ENCODE measurements at places on chromosomes 2 and 18. TPM values are rescaled to one million over a fixed set of nuclear protein-coding genes. Genes with fewer than 3 reads are reported as not detected.
A peak's percentile ranks its signal among the peaks of the same experiment; 100 is the strongest.

DNA sequence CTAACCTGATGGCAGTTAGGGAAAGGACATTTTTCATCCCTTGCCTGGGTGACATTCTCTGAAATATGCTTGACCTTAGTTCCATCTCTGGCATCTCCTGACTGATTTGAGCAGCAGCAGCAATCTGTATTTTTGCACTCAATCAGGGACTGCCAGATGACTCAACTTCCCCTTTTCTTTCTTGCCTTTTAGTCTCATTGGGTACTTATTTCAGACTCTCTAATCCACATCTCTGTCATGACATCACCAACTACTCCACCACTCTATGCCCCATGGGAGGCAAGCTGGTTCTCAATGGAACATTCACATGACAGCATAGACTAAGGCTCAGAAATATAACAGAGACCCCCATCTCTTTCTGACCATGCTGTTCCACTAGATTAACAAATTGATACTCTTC lies 254.2 kb downstream of the RIT2 start:
- DNase-seq: no peak

DNA sequence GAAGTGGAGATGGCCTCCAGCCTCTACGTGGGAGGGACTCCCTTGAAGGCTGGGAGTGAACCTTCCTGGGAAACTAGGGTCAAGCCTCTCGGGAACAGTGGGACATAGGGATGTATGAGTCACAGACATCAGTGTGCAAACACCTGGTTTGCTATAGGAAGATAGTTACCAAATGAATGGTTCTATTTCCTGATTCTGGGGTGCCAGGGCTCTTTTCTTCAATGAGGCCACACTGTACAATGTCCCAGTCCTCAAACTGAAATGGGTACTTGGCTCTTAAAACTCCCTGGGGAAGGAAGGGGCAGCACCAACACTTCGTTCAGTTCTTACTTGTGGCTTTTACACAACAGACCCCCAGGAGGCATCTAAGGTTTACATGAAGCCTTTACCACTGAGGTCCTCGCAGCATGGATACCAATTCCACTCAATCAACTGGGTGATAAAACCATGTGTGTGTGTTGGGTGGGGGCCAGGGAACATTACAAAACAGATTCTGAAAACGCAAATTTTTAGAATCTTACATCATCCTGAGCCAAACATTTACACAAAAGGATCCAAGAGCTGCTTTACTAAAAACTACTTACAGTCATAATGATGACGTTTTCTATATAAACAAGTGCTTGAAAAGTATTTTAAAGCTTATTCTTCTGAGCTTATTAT lies 10.4 kb downstream of the ERFE start:
- no peak for DNase-seq

GRCh38 chr2:15119722-15120175 lies 441.4 kb downstream of the NBAS start:
- no peak for DNase-seq

DNA sequence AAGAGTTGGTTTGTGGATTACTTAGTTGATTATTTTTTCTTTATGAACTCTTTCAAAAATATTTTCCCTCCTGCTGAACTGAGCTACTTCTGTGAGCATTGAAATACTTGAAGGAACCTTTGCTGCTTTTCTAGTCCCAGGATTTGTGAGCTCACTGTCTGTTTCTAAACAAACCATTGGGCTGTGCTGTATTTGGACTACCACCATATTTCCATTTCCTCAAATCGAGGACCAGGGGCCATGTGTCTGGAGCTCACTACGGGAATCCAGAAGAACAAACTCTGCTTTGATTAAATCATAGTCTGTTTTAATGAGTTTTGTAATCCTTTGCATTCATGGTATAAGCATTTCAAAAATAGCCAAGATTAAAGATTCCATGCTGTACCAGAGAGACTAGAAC lies 1.3 kb downstream of the MRPL33 start:
- DNase-seq: no peak

DNA sequence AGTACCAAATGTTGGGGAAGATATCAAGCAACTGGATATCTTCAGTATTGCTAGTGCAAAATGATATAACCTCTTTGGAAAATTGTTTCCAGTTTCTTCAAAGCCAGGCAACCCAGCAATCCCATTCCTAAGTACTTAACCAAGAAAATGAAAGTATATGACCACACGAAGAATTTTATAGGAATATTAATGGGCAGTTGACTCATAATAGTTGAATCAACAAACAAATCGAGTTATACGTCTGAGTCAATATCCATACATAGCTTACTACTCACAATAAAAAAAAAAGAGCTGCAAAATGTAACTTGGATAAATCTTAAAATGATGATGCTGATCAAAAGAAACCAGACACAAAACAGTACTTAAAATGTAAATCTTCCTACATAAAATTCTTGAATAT lies 810.4 kb downstream of the METTL4 start:
- no peak for DNase-seq

GRCh38 chr2:207140265-207140664 lies 25.5 kb downstream of the KLF7 start:
- no peak for DNase-seq

GRCh38 chr2:181431674-181432073 lies 25.5 kb upstream of the ITGA4 start:
- DNase-seq: no peak

- DNase-seq: no peak
Observed at GRCh38 chr18:46360866-46361265, 256.7 kb downstream of the HAUS1 start.

GRCh38 chr2:75563591-75563990 lies 2.9 kb upstream of the EVA1A start:
- DNase-seq: no peak

GRCh38 chr2:230498506-230499107 lies 82.6 kb downstream of the SP100 start:
- DNase-seq: no peak

- DNase-seq: no peak
Observed at GRCh38 chr2:66570471-66570870, 135.5 kb downstream of the MEIS1 start.

GRCh38 chr2:230346921-230347533 lies 20.0 kb downstream of the SP140L start:
- no peak for DNase-seq

DNA sequence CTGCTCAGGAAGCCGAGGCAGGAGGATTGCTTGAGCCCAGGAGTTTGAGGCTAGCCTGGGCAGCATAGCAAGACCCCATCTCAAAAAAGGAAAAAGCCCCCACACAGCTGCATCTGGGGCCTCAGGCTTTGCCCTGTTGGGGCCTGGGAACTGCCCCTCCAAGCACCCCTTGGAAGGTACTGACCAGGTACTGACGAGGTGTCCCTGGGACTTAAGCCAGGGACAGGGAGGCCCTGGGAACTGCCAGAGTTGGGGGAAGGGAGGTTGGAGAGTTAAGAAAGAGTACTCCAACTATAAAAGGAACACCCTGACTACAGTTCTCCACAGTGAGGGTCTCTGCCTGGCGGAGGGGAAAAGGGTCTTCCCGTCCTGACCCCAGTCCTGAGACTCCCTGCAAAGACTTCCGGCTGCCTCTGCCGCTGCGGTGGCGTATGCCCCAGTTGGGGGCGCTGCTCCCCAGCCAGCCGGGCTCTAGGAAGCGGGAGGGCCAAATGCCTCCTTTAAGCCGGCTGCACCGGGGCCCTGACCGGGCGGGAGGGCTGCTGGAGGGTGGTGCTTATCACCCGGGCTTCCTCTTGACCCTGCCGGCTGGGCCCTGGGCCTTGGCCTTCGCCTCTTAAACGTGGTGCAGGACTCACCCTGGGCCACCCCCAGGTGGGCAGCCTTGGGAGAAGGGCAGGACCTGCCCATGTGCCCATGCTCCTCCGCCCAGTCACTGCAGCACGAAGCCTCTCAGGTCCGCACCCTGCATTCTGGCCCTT lies 12.8 kb downstream of the SLC30A3 start:
- DNase-seq: peak; percentile 14

- no peak for DNase-seq
Observed at GRCh38 chr2:25286723-25287483, 54.8 kb downstream of the DNMT3A start.

DNA sequence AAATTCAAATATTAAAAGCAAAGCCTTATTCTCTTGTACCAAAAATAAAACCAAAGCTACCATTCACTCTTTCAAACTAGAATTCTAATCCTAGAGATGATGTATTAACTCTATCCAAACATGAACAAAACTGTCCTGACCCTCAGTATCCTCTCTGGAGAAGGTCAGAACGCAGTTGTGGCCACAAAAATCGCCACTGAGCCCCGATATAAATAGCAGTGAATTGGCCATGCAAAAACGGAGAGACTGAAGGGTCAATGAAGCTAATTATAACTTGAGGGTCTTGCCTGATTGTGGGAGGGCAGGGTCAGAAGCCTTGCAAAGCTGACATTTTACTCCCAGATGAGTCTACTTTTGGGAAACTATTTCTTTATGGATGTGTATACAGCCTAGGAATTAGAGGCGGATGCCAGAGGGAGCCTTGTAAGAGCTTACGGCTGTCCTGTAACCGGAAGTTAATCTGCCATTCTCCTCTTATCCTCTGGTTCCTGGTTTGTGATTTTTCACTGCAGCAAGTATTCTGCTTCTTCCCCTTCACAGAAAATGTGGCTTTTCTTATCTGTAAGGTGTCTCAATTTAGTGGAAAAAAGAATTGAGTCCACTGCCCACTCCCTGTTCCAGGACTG lies 28.1 kb downstream of the CAVIN2 start:
- no peak for DNase-seq

GRCh38 chr18:67290421-67290820 lies 226.1 kb downstream of the DSEL start:
- DNase-seq: no peak

GRCh38 chr2:237488901-237489860 lies 2.1 kb downstream of the MLPH start:
- no peak for DNase-seq

GRCh38 chr2:117972476-117973123 lies 41.3 kb downstream of the CCDC93 start:
- DNase-seq: no peak

- DNase-seq: no peak
Observed at GRCh38 chr2:173740639-173741038, 224.5 kb downstream of the SP3 start.

DNA sequence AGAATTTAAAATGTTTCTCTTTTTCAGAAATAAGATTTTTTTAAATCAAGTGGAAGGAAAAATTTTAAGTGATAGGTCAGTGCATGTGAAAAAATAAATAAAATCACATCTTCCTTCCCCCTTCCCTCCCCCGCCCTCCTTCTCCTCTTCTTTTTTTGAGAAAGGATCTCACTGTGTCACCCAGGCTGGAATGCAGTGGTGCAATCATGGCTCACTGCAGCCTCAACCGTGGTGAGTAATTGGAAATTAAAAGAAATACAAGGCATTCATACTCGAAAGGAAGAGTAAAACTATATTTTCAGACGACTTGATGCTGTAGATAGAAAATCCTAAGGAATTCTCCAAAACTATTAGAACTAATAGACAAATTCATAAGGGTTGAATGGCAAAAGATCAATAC lies 16.9 kb upstream of the CRACDL start:
- no peak for DNase-seq

DNA sequence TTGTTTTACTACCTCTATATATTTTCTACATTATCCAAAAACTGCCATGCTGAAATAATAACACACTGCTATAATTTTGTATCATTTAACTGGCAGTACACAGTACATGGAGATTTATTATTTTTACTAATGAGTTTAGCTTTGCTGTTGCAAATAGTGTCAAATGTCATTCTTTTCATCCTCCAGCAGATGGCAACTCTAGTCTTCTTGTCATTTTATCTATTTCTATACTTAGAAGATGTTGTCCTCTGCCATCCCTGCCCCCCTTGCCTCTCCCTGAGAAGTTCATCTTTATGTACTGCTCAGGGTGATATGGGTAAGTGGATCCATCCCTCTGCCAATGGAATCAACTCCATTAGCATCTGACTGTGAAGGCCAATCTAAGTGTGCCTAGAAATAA lies 21.7 kb upstream of the LRRTM1 start:
- no peak for DNase-seq

DNA sequence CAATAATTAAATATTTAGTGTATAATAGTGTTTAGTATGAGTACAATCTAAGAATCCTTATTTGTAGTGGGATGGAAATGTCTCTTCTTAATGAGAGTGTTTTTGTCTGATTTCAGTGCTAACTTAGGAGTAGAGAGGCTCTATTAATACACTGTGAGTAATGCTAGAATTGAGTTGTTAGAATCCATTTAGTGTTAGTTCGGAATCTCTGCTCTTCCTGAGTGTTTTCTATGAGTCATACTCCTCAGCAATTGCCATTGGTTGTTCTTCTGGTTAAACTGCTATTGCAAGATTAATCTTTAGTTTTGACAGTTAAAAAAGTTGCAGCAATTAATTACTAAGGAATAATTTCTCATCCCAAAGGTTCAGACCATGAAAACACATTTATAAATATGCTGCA lies 828.6 kb upstream of the POU3F3 start:
- no peak for DNase-seq

- no peak for DNase-seq
Observed at GRCh38 chr2:217694291-217694690, 308.5 kb downstream of the TNS1 start.

Gene ITGA6
- 29.3 TPM for total RNA-seq

Gene ADCYAP1
- 9.6 TPM for total RNA-seq

Gene FZD7
- total RNA-seq: 4.3 TPM

Gene GKN1
- not detected for total RNA-seq

Gene SERPINB7
- not detected for total RNA-seq

Gene RPE
- 70.8 TPM for total RNA-seq

Gene SIX2
- total RNA-seq: 0.19 TPM

Gene PLB1
- total RNA-seq: 7.9 TPM

Gene SERPINB13
- total RNA-seq: not detected
